ENCODE measurements at places on chromosomes 3 and 15.

DNA sequence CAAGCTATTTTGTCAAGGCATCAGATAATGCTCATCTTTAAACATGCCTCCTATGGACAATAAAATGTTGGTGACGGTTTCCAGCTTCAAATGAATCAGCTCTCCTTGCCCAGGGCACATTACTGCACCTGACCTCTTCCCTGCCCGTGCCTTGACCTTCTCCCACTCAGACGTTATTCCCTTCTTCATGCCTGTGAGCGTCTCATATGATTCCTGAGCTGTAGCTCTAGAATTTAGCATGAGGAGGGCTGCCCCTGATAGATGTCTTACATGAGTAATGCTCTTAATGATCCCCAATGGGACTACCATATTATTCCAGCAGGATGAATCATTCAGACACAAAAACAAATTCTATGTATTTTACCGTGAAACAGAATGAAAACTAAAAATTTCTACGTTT is 762.7 kb downstream of the ROBO1 start:
- DNase-seq = no peak

DNA sequence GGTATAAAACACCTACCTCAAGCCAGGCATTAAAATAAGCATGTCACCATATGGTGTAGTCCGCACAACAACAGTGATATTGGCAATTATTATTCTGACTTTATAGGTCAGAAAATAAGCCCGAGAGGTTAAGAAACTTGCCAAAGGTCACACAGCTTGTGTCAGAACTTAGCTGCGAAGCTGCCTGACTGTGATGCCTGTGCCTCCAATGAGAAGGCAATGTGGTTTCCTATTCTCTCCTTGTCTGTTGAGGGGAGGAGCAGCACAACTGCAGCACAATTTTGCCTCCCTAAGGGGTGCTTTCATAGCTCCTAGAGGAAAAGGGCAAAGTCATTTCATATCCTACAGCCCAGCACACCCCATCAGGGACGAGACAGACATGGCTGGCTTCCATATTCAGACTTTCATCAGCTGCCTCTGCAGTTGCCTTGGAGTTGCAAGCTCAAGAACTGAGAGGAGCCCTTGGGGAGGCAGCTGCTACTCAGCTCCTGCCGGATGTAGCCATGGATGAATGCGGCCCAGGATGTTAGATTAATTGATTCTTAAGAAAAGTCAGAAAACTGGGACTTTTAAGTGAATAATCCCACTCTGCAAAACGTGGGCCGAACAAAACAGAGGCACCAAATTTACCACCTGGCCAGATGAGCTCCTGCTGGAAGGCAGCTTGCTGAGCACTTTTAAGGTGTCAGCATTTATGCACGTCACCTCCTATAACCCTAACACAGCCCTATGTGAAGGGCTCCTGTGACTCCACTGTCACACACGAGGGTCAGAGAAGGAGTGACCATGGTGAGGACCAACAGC is 38.5 kb downstream of the MYO5C start:
- no peak for DNase-seq

DNA sequence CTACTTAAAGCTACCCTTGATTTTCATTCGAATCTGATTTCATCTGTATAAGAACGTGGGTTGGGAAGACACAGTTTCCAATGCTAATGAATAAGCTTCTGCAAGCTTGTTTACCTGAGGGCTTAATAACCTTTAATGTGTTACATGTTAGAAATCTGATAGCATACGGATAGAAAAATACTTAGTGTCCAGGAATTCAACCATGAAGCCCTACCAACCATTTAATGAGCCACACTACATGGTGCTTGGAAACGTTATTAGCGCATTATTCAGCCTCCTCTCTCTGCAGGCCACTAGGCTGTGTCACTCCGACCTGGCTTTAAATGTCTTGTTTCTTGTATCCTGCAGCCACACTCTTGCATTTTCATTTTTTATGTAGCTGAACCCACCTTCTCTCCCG is 1.6 kb downstream of the FAM81A start:
- no peak for DNase-seq

DNA sequence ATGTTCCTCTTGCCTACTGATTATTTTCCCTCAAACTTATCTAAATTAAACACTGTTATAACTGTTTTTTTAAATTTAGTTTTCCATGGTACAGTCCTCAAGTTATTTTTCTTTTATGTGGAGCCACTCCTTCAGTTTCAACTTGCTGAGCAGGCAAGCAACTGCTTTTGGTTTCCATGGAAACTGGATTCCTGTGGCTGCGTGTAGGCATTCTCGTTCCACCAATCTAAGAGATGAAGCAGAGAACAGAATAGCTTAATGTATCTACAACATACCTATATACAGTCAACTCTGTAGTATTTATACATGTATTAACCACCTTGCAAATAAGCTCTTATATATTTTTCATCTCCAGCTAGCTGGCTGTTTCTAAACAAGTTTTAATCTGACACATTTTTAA is 25.8 kb upstream of the ANXA2 start:
- no peak for DNase-seq

DNA sequence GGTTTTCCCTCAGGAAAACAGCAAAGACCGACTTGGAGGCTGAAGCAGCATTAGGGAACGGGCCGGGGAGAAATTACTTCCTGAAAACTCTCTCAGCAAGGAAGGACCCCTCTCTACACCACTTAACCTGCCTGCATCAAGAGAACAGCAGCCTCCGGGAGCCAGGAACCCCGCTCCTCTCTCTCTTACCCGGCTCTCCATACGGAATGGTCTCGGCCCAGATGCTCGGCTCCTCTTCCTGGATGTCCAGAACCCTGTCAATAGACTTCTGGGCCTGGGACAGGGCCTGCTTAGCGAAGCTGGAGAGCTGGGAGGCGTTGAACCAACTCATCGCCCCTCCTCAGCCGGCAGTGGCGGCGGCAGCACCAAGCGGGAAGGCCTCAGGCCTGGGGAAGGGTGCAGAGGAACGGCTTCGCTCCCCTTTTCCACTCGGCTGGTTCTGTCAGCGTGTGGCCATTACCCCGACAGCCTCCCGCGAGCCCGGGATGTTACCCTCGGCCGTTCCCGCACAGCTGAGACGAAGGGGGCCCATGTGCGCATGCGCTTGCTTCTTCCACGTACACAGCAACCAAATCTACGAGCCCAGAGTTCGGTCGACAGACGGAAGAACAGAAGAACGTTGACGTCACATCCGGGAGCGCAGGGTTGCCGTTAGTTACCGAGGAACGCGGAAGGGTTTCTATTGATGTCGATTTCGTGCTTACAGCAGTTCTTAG is at the start of gene TMF1:
TSS of gene TMF1 (minus strand) at position 578 of the 716 bp plus-strand sequence. CDS start at position 331, 247 bp downstream.
- no peak for DNase-seq

DNA sequence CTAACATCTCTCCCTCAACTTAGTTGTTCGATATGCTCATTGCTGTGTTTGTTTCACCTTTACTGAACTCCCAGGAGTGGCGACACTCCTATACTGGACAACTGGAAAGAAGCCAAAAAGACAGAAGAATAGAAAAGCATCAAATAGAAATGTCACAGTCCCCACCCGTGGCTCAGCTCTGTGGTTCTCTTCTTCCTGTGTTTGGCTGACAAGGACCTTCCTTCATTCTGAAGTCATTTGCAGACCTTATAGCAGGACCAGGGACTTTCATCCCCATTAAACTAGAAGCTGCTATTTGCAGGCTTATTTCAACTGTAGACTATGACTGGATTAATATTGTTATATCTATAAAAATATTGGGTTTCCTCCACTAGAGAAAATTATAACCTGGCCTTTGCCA is 125.9 kb downstream of the NECTIN3 start:
- DNase-seq = no peak

- DNase-seq = no peak
Measured at GRCh38 chr15:62415498-62415897, 250.4 kb upstream of the C2CD4B start.

GRCh38 chr15:69288531-69289341 is 10.0 kb upstream of the PAQR5 start:
- DNase-seq = no peak

GRCh38 chr3:17431004-17431403 is 311.4 kb downstream of the TBC1D5 start:
- no peak for DNase-seq

- DNase-seq = no peak
Measured at GRCh38 chr3:33030802-33031201, 66.1 kb downstream of the GLB1 start.

GRCh38 chr3:64954995-64955636 is 267.3 kb upstream of the ADAMTS9 start:
- DNase-seq = no peak

GRCh38 chr3:155347901-155348300 is 54.4 kb upstream of the STRIT1 start:
- no peak for DNase-seq

- DNase-seq = no peak
Measured at GRCh38 chr15:52378746-52379394, 83.3 kb upstream of the MYO5C start.

- DNase-seq = no peak
Measured at GRCh38 chr3:126912027-126912422, 70.9 kb upstream of the PLXNA1 start.

GRCh38 chr15:47582233-47582632 is 135.1 kb upstream of the SEMA6D start:
- no peak for DNase-seq

DNA sequence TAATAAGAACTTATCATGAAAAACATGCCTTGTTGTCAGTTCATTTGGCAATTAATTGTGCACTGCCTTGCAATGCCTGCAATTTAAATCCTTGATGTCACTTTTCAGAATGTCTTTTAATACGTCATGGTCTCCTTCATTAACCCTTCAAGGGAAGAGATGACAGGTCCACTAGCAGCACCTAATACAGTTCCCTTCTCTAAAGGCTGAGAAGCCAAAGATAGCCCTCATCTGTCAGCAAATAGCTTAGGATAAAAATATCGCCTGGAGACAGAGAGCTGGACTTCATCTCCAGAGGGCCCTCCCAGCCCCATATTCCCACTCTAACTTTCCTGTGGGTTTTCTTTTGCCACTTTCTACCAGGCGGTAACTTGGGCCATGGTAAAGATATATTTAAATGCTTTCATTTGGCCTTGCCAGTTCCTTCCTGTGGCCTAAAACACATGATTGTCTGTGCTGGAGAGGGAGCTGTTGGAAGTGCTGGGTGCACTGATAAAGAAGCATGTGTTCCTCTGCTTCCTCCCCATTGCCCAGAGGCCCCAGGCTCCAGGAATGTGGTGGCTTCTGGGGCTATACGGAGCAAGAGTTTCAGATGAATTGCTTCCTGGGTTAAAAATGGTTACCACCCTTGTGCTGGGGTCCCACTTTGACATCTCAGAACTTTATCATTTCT is 76.3 kb upstream of the UMPS start:
- DNase-seq = no peak

DNA sequence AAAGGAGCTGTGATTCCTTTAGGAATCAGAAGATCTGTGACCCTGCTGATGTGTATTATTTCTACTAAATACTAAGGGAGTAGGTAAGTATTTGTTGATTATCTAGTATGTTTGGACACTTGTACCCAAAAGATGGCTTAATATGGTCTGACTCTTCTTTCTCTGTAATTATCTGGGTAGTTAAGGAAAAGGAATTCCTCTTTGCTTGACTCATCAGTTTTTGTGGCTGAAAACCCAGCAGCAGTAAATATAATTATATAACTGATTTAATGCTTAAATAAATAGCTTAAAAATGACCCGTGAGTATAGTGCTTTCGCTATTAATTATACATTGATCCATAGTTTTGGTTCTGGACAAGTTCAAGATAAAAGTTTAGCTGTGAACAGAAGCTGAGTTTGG is 155.8 kb downstream of the LRTM1 start:
- DNase-seq = no peak

DNA sequence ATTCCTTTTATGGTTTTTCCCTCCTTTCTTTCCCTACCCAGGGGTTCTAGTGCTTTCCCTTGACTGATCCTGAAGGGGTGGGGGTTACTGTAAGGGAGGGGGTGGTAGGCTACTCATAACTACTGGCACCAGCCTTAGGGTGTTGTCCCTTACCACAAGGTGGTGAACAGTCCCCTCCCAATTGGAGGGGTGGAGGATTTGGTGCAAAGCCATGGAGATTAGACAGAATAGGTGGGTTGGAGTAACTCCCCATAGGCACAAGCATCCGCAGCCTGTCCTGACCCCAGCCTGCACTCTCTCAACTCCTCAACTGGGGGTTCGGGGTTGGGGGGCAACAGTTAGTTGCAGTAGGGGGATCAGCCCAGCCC is 2.6 kb upstream of the HYAL2 start:
- no peak for DNase-seq

DNA sequence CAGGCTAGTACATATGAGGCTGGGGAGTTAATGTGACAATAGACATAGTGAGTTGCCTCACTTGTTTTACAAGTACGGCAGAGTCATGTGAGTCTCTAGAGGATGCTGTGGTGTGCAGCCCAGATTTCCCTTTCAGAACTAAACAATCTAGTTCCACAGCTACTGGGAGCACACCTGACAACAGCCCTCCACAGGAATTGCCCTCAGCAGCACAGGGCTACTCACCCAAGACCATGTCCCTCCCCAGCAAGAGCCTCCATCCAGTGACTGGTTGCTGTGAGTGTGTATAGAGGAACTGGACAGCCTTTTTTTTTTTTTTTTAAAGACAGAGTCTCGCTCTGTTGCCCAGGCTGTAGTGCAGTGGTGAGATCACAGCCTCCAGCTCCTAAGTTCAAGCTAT is 40.2 kb upstream of the UBE2E2 start:
- no peak for DNase-seq

DNA sequence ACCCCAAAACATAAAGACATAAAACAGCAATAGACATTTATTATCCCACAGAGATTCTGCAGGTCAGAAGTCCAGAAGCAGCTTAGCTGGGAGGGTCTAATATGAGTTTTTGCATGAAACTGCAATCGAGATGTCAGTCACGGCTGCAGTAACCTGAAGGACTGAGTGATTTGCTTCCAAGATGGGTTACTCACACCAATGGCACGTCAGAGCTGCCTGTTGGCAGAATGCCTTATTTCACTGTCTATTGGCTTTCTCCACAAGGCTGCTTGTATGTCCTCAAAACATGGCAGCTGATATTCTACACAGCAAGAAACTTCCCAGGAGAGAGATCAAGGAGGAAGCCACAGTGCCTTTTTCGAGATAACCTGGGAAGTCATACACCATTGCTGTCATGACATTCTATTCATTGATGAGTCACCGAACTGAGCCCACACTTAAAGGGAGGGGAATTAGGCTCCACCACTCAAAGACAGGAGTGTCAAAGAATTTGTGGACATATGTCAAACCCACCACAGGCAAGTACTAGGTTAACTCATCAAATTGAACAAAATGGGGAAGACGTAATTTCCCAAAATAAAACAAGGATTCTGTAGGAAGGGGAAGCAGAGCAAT is 122.2 kb downstream of the SYNPR start:
- DNase-seq = no peak

GRCh38 chr15:61076598-61077170 is 152.4 kb downstream of the RORA start:
- DNase-seq = no peak

DNA sequence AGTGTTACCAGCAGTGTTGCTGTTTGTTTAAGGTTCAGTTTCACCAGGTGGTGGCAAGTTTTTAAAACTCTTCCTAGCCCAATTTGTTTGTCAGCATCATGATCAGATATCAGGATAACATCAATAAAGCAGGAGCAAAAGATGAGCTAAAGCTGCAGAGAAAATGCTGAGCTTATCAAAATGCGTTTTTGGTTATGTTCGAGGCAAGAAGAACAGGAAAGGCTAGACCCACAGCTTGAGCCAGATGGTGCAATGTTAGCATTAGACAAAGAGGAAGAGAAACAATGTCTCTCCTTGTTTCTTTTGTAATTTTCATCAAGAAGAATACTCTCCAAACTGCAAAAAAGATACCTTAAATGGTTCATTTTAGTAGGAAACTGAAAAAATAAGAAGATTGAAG is 66.2 kb downstream of the THRB start:
- DNase-seq = no peak

- DNase-seq = no peak
Measured at GRCh38 chr3:16300881-16301359, 35.9 kb downstream of the OXNAD1 start.

- DNase-seq = no peak
Measured at GRCh38 chr3:100047455-100048141, 66.7 kb downstream of the FILIP1L start.

All from cortex of kidney (tissue), 1 donor.